ENCODE measurements at places on chromosomes 12 and 14.

GRCh38 chr14:104388011-104388521, 191.5 kb upstream of the C14orf180 start:
- DNase-seq: no peak

GRCh38 chr12:12378616-12379015, 21.7 kb downstream of the BORCS5 start:
- peak; percentile 25 for DNase-seq

GRCh38 chr12:14846042-14846587, 2.8 kb upstream of the ART4 start:
- no peak for DNase-seq

DNA sequence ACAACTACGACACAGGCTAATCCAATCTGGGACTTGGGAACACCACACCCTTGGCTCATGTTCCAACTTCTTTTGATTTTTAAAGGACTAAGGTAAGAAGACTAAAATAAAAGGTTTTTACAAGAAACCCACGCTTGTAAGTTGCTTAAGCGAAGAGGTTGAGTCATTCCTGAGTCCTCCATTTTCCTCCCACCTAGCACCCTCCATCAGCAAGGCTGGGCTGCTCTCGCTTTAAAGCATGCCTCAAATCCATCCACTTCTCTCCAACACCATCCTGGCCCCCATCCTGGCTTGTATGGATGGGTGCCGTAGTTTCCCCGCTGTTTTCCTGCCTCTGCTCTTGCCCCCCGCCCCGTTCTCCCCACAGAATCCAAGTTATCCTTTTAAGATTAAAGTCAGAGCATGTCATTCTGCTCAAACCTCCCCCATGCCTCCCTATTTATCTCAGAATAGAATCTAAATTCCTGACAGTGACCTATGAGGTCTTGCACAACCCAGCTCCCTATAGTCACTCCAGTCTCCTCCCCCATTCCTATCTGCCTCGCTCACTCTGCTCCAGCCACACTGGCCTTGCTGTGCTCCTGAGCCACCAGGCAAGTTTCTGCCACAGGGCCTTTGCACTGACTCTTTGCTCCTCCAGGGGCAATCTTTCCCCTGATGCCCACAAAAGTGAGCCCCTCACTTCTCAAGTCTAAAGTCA, 34.5 kb downstream of the SCARB1 start:
- DNase-seq: no peak

DNA sequence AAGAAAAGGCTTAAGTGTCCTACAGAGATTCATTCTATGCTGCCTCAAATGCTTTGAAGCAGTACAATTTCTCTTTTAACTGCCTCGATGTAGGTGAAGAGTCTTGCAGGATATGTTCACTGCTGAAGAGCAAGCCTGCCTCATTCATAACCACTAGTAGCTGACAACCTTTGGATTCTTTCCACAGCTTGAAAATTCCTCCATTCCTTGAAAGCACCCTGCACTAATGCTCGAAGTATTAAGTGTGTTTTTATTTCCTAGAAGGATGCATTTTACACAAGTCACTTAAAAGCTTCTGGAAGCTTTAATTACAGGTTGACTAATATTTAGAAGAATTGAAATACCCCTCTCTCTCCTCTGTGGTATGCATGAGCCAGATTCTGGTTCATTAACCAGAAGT, 429.4 kb downstream of the DIO2 start:
- no peak for DNase-seq

DNA sequence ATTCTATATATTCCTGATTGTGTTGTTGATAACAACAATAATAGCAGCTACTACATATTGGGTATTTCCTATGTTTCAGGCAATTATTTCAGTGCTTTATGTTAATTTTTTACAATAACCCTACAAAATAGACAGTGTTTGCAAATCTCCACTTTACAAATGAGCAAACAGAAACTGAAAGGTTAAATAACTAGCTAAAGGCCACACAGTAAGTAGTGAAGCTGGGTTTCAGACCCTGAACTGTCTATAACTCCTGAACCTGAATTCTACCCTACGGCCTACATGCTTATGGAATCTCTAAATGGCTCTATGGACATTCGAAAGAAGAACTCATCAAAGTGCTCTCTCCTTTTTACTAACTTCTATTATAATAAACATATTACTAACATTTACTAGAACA, 19.7 kb upstream of the NUDT4 start:
- DNase-seq: no peak

DNA sequence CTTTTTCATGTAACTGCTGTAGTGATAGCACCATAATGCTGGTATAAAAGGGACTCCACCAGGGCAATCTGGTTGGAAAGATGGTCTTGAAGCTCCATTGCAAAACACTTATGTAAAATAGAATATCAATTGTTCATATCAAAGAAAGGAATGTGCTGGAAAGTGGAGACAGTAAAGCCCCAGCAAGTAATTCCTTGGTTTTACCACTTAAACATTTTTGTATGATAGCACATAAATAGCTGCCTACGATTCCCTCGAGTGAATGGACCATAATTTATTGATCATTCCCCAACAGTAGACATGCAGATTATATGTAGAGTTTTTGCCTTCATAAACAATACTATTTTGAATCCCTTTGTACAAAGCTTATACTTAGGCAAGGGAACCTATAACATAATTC, 275.4 kb downstream of the PAWR start:
- DNase-seq: no peak

All from activated CD4-positive, alpha-beta T cell treated with anti-CD3 and anti-CD28 coated beads, Interleukin-10, Interleukin-2, amounts not matched to agents 100 ng/mL and 50 ng/mL, durations not matched to agents 16 hours and 8 hours (primary cell).